ENCODE measurements at places on chromosomes 5 and 9.

DNA sequence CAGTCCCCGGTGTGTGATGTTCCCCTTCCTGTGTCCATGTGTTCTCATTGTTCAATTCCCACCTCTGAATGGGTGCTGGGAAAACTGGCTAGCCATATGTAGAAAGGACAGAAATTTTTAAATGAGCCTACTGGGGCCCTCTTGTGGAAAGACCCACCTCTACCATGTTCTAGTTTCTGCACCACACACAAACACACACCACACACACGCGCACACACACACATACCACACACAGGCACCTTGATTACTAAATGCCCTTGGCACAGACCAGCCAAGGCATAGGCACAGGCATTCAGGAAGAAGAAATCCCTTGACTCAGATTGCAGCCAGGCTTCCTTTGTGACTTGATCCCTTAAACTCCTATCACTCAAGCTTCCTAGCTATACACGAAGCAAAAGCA lies 60.5 kb downstream of the SIL1 start:
- DNase-seq = peak; percentile 24

DNA sequence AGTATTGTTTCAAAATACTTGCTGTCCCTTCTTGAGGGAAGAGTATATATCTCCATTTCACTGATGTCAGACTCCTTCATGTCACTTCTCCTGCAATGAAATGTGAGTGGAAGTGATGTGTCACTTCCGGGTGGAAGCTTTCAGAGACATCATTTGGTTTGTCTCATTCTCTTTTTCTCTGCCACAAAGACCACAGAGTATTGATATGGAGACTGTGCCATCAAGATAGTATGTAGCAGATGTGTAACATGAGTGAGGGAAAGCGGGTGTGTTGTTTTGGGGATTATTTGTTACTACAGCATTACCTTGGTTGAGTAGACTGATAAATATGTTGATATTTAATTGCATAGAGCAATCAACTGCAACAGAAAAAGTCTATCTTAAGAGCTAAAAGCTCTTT lies 169.8 kb downstream of the FBXL7 start:
- DNase-seq = no peak

DNA sequence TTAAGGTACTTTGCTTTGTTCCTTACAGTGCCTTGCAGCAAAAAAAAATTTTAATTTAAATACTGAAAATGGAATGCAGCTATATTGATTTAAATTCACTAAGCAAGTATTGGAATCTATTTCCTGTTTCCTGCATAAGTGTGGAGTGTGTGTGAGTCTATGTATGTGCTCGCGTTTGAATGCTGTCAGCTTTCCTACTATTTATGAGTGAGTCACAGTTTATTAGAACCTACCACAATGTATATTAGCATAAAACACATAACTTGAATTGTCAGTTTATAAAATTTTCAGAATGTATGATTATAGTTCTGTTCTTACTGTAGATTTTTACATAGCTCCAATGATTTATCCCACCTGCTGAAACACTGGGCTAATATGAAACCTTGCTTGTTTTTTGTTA lies 302.1 kb downstream of the NR2F1-AS1 start:
- no peak for DNase-seq

GRCh38 chr9:6243746-6244145 lies 28.1 kb downstream of the IL33 start:
- DNase-seq = no peak

DNA sequence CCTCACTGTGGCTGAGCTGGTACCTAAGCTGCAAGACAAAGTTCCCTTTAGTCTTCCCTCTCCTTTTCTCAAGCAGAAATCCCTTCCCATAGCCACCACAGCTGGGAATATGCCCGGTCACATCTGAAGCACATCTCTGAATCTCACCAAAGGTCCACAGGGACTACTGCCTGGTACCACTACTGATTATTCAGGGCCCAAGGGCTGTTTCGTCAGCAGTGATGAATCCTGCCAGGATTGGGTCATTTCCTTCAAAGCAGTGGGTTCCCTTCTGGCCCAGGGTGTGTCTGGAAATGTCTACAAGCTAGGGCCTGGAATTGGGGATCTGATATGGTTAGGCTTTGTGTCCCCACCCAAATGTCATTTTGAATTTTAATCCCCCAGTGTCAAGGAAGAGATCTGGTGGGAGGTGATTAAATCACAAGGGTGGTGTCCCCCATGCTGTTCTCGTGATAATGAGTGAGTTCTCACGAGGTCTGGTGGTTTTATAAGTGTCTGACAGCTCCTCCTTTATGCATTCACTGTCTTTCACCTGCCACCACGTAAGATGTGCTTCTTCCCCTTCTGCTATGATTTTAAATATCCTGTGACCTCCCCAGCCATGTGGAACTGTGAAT lies 83.2 kb upstream of the FST start:
- no peak for DNase-seq

- no peak for DNase-seq
Measured at GRCh38 chr9:91546574-91546973, 122.9 kb upstream of the NFIL3 start.

- no peak for DNase-seq
Measured at GRCh38 chr5:67355120-67355713, 158.6 kb upstream of the CD180 start.

GRCh38 chr5:153539983-153540382 lies 49.5 kb downstream of the GRIA1 start:
- DNase-seq = no peak
